ENCODE measurements at places on chromosomes 6 and 20. TPM values are rescaled to one million over a fixed set of nuclear protein-coding genes. Genes with fewer than 3 reads are reported as not detected.

GRCh38 chr20:47857569-47858464 lies 72.5 kb upstream of the SULF2 start:
- peak; percentile 59 for DNase-seq

DNA sequence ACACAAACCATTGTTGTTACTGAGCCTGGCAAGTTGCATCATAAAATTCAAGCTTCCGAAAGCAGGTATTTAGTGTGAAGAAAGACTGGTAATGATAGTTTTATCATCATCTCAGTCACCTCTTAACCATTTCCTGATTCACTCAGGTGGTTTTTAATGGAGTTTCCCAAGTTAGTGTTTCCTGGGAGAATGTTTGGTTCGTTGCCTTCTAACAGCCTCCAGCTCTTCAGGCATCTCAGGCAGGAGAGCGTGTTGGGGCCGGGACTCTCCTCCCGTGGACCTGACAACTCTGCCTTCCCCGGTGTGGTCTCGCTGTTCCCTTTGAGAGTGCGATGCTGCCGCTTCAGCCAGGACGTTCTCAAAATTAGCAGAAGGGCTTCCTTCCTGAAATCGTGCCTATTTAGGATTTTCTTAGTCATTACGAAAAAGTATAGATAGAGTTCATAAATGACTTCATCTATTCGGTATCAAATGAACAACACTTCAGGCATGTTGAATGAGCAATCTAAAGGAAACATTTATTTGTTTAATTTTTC lies 105.0 kb upstream of the QKI start:
- no peak for DNase-seq

The MANEA gene
- 4.1 TPM for polyA plus RNA-seq

The CLIC5 gene
- polyA plus RNA-seq, result 5.8 TPM

The IYD gene
- not detected for polyA plus RNA-seq

GRCh38 chr6:38281126-38281525 lies 358.6 kb downstream of the BTBD9 start:
- DNase-seq, result no peak

The RALY gene
- 148 TPM for polyA plus RNA-seq

The ADGRB3 gene
- not detected for polyA plus RNA-seq

The WTAP gene
- polyA plus RNA-seq, result 67.7 TPM

- no peak for DNase-seq
These were observed 15.4 kb upstream of the GNRH2 start for GRCh38 chr20:3027987-3028386.

The MEI4 gene
- polyA plus RNA-seq, result not detected

GRCh38 chr6:100506651-100507050 lies 41.9 kb upstream of the SIM1 start:
- DNase-seq, result no peak

The HLA-DOB gene
- 0.26 TPM for polyA plus RNA-seq

- DNase-seq, result no peak
These were observed 165.6 kb upstream of the LAMP5 start for GRCh38 chr20:9348747-9349146.

GRCh38 chr6:53246924-53247323 lies 98.3 kb upstream of the GCM1 start:
- no peak for DNase-seq

DNA sequence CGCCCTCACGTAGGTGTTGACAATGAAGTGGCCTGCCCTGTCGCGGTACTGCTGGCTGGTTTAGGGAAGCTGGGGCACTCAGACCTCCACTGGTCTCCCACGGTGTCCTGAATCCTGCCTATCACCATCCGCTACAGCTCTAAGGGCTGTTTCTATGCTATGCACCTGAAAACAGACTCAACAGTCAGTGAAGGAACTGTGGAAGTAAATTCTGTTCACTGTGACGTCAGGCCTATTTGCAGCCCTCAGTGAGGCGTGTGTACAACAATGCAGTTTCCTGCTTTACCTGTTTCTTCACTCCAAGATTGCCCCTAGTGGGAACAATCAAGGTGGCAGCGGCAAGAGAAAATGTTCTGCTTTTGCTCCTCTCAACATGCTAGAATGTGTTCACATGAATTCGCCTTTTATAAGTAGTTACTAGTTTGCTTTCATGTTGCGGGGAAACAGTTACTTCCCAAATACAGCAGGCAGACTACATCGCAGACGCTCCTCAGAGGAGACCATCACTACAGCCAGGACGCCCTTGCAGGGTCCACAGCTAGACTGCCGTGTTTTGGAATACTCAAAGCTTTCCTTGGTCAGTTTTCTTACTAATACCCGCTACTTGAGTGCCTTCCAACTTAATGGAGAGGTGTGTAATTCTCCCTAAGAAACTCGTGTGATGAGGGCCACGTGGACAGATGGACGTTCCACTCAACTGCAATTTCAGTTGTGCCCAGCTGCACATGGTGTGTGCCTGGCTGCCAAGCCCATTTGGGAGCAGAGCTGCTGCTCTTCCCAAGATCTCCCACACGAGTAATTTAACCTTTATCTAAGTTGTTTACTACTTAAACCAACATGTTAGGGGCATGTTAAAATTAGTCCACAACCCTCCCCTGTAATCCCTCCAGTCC lies 25.4 kb downstream of the DIDO1 start:
- peak; percentile 52 for DNase-seq
